Tibial nerve (tissue), 4 donors: ENCODE measurements at places on chromosomes 13 and 19. TPM values are rescaled to one million over a fixed set of nuclear protein-coding genes. Genes with fewer than 3 reads are reported as not detected.

GRCh38 chr19:46784262-46785053 lies 3.9 kb downstream of the SLC1A5 start:
- peak; percentile 62 for DNase-seq

GRCh38 chr13:73937441-73937840 lies 196.8 kb downstream of the KLF12 start:
- DNase-seq: no peak

Gene CYP4F2
- total RNA-seq: not detected

Gene NKPD1
- 1.2 TPM for total RNA-seq

Gene OR4F17
- not detected for total RNA-seq
